ENCODE measurements at places on chromosomes 12 and 14.
A peak's percentile ranks its signal among the peaks of the same experiment; 100 is the strongest.

GRCh38 chr12:56104815-56105608 lies 653 bp downstream of the PA2G4 start:
- DNase-seq: no peak

- DNase-seq: no peak
Measured at GRCh38 chr14:99240627-99241324, 31.2 kb downstream of the BCL11B start.

GRCh38 chr14:74616507-74616906 lies 4.5 kb upstream of the LTBP2 start:
- peak; percentile 87 for DNase-seq

DNA sequence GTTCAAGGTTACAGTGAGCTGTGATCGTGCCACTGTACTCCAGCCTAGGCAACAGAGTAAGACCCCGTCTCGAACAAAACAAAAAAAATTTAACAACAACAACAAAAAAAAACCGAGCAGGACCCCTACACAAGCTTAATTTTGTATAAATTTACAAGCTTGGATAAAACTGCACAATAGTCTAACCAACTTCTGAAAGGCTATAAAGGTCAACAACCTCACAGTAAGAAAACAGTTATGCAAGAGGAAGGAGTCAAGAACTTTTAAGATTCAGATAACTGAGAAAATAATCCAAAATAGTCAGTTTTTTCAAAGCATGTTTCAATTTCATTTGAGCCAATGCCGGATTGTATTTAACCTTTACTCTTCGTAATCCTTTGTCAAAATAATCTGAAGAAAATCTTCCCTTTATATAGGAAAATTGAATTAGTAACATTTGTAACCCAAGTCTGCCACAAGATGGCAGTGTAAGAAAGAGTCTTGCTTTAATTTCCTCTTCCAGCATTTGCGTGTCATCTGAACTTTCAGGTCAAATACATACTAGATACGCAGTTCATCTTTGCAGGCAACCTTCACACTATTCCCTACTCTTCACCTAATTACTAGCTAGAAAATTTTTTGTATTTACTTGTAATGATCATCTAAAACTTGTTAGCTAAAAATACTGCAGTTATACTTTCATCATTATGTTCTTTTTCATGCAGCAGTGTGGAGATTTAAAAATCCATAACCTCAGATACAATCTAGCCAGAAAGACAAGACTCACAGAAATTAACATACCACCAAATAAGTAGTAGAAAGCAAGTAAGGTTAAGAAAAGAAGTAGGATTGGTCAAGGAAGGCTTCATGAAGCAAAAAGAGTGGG lies 5.8 kb downstream of the CCNB1IP1 start:
- peak; percentile 77 for DNase-seq

DNA sequence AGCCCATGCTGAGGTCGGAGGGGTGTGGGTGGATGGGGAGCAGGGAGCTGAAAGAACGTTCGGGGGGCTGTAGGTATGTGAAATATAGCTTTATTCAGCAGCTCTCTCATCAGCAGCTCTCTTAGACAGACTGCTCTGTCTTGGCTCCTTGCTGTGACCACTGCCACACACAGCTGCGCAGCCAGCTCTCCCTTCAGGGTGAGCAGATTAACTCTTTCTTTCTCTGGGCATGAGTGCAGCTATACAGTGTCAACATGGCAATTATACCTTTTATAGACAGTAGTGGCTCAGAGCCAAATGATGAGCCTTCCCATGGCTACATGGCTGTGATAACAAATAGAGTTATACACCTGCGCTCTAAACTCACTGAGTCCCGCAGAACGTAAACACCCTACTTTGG lies 137.7 kb upstream of the NEDD1 start:
- no peak for DNase-seq

DNA sequence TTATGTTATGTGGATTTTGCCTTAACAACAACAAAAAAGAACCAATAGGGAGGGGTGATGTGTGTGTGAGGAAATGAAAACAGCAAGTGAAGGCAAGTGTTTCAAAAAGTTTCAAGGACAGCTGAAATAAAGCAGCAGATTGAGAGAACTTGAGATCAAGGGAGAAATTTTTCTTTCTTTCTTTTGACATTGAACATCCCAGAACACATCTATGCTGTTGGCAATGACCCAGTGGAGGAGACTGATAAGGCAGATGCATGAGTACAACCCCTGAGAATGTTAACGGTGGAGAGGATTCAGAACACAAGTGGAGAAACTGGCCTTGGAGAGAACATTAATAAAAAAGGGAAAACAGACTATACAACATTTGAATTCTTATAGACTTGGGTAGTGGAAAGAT lies 2.9 kb downstream of the LLPH start:
- no peak for DNase-seq

DNA sequence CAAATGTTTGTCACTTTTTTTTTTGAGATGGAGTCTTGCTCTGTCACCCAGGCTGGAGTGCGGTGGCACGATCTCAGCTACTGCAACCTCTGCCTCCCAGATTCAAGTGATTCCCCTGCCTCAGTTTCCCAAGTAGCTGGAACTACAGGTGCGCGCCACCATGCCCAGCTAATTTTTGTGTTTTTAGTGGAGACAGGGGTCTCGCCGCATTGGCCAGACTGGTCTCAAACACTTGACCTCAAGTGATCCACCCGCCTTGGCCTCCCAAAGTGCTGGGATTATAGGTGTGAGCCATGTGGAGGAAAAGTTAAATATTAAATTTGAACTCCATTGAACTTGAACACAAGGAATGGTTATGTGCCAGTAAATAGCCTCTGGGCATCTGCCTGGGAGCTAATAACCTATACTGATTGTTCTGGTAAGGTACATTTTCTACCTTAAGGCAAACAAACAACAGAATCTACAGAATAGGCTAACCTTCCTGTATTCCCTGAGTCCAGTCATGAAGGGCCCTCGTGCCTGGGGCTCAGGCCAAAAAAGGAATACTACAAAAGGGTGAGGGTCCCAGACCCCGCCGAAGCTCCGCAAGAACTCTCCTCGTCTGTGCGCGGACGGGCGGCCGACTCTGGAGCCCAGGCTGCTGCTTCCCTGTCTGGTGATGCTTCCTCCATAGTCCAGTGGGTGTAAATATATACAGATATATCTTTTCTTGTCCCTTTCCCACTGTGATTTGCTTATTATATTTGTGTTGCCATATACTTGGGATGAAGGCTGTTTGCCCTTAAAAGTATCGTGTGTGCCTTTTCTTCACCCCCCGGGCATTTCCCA lies 74.0 kb upstream of the EIF5 start:
- no peak for DNase-seq

- DNase-seq: peak; percentile 75
Measured at GRCh38 chr12:45309836-45310626, 94.1 kb downstream of the ANO6 start.

DNA sequence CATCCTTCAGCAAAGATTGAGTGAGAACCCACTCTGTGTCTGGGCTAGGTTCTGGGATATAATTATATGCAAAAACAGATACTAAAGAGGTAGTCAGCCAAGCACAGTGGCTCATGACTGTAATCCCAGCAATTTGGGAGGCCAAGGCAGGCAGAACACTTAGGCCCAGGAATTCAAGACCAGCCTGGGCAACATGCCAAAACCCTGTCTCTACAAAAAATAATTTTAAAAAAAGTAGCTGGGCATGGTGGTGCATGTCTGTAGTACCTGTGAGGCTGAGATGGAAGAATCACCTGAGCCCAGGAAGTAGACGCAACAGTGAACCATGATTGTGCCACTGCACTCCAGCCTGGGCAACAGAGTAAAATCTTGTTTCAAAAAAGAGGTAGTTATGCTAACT lies 237.5 kb upstream of the HMGA2 start:
- no peak for DNase-seq

GRCh38 chr12:49707812-49708147 lies 575 bp upstream of the FMNL3 start:
- DNase-seq: no peak

DNA sequence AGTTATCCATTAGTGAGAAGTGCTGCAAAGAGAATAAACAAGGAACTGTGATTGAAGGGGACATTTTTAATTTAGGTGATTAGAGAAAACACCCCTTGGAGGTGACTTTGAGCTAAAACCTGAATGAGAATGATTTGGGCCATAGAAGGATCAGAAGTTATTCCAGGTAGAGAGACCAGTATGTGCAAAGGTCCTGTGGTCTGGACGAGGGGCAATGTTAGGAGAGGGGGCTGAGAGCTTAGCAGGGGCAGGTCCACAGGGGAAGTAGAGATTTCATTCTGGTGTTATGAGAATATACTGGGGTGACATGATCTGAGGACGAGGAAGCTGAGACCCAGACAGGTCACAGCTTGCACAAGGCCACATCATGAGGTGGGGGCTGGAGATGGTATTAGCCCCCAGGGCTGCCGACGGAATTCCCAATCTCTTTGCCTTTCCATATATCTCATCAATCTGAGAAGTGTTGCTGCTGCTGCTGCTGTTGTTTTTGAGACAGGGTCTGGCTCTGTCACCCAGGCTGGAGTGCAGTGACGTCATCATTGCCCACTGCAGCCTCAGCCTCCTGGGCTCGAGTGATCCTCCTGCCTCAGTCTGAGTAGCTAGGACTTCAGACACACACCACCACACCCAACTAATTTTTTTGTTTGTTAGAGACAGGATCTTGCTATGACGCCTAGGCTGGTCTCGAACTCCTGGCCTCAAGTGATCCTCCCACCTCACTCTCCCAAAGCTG lies 55.6 kb downstream of the KCTD10 start:
- DNase-seq: no peak

- peak; percentile 8 for DNase-seq
Measured at GRCh38 chr12:121713793-121714192, 1.2 kb downstream of the TMEM120B start.

DNA sequence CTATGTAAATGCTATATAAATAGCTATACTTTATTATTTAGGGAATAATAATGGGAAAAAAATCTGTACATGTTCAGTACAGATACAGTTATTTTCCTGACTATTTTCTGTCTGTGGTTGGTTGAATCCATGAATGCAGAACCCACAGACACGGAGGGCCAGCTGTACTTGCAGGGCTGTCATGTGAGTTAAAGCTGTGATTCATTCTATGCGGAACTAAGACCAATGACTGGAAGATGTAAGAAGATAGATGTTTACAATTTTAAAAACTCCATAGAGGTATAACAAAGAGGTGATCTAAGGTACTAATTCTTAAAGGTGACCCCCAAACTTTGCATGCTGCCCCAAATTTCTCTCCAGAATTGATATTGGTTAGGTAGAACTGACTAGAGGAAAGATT lies 14.6 kb downstream of the PCNX4 start:
- peak; percentile 79 for DNase-seq

GRCh38 chr14:49853572-49854375 lies 1.2 kb upstream of the NEMF start:
- peak; percentile 80 for DNase-seq

DNA sequence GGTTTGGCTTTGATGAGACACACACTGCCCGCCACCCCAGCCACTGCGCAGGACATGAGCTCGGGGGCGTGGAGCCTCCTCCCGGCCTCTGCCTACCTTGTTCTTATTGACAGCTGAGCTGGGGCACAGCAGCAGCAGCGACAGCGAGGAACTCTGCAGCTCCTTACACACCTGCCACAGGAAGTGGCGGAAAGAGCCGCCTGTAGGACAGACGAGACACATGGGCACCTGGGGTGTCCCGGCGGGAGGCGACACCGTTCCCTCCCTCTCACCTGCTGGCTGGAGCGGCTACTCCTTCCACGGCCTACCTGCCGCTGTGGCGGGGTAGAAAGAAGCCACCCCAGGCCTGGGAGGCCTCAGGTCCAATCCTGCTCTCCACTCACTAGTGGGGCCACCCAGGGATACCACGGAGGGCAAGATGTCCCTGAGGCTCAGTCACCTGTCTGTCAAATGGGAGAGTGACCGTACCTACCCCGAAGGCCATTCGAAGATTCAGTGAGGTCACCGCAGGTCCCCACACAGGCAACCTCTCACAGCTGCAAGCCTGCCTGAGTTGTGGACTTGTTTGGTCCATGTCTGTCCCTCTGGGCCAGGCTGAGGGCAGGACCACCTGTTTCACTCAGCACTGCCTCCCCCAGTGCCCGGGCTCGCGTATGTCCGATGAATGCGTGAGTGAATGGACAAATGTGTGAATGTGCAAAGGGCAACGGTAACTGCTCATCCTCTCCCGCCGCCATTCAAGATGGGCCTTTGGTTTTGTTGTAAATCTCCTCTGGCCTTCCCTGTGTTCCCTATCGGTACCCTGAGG lies 42.6 kb downstream of the TRAFD1 start:
- DNase-seq: no peak

DNA sequence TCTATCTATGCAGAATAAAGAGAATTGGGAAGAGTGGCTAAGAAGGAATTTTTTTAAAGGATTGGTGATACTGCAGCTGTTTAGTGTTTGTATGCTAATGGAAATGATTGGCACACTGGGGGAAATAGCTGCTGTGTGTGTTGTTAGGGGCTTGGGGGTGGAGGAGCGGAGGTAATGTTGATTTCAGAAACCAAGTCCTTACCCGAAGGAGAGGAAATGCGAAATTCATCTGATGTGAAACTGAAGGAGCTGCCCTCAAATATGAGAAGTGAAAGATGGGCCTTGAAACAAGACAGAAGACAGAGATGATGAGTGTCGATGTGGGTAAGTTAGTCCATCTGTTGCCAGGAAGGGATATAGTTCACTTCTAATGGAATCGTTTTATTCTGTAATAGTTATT lies 21.2 kb upstream of the RNASE12 start:
- peak; percentile 83 for DNase-seq

GRCh38 chr12:92133171-92133570 lies 12.5 kb downstream of the BTG1 start:
- no peak for DNase-seq

- no peak for DNase-seq
Measured at GRCh38 chr12:103586132-103586531, 941 bp upstream of the STAB2 start.

DNA sequence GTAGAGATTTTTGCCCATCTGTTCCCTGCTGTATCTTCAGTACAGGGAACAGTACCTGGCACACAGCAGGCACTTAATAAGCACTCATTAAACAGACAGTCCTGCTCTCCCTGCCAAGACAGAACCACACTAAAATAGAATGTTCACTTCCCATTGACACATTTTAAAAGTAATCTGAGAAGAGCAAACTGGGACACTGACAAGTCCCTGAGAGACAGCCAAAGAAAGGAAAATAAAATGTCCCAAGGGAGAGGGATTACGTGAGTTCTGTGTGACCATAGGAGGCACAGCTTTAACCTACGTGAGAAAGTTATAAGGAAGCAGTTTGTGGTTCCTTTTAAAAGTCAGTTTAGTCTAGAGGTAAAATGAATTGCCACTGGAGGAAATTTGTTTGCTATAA lies 43.9 kb upstream of the SYCP3 start:
- DNase-seq: no peak

DNA sequence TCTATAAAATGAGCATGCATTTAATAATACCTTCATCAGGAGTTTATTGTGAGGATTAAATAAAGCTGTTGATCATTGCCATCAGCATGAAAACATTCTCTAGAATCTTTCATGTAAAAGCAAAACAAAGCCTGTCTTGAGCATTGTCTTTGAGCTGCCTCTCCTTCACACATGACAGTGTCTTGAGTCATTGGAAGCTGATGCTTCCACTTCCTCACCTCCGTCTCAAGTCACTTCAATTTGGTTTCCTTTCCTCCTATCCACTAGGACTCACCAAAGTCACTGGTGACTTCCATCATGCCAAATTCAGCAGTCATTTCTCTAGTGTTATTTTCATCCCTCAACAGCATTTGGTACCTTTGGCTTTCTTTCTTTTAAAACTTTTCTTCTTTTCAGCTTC lies 31.6 kb upstream of the MYBPC1 start:
- peak; percentile 54 for DNase-seq

Measured in suppressor macrophage treated with lipopolysaccharide for 4 hours (primary cell).